ENCODE measurements at places on chromosomes 7 and 10.

- no peak for DNase-seq
Measured at GRCh38 chr7:53110425-53110824, 75.0 kb downstream of the POM121L12 start.

DNA sequence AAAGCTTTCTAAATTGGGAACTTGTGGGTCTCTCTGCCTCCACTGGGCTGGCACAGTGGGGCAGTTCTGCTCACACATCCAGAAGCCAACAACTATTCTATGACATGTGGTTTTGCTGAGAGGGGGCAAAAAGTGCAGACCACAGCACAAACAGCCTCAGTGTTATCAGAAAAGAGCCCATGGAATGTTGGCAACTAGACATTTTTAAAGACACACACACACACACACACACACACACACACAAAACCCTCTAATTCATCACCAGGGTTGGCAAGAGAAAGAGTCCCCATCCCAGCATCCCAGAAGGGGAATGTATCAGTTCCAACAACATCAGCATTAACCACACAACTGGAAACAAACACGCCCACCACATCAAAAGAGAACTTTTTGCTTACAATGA lies 117.1 kb downstream of the FGFR2 start:
- no peak for DNase-seq

GRCh38 chr10:29804025-29804852 lies 169.5 kb upstream of the SVIL start:
- DNase-seq: peak; percentile 79

DNA sequence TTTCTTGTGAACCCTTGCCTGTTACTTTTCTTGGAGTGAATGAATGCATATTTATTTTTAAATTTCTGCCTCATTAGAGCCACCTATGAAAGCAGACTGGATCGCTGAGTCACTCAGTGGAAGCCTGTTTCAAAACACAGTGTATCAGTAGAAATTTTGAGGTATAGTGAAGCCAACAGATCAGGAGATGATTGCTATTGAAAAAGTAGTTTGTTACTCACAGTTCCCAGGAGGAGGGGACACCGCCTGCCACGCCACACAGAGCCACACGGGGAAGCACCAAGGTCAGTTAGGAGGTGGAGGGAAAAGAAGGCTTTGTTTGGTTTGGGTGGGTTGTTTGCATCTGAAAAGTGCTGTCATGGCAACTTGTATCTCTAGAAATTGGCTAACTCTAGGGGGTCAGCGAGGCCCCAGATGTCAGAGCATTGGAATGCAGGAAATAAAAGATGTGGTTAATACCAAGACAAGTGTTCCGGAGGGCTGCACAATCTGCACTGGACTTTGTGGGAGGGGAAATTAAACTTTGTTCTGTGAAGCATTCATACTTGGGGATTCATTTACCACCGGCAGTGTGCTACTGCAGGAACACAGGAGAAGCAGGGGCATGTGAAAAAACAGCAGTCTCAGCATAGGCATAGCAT lies 106.4 kb upstream of the SDK1 start:
- DNase-seq: peak; percentile 83

- no peak for DNase-seq
Measured at GRCh38 chr7:36686499-36686898, 37.8 kb downstream of the AOAH start.

- DNase-seq: no peak
Measured at GRCh38 chr10:118551535-118552100, 43.8 kb downstream of the PRLHR start.

- peak; percentile 14 for DNase-seq
Measured at GRCh38 chr7:19024261-19024660, 93.2 kb downstream of the TWIST1 start.

GRCh38 chr10:121694327-121694965 lies 96.2 kb upstream of the FGFR2 start:
- no peak for DNase-seq

DNA sequence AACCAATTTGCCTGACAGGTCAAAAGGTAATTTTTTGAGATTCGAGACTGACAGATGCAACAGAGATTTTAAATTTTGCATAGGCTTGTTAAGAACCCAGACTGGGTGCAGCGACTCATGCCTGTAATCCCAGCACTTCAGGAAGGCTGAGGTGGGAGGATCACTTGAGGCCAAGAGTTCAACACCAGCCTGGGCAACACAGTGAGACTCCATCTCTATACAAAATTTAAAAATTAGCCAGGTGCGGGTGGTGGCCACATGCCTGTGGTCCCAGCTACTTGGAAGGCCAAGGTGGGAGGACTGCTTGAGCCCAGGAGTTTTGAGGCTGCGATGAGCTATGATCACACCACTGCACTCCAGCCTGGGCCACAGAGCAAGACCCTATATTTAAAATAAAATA lies 34.6 kb downstream of the AMZ1 start:
- no peak for DNase-seq

GRCh38 chr10:92238586-92239098 lies 52.2 kb downstream of the CPEB3 start:
- peak; percentile 63 for DNase-seq

- DNase-seq: no peak
Measured at GRCh38 chr10:110655320-110655719, 11.2 kb downstream of the RBM20 start.

DNA sequence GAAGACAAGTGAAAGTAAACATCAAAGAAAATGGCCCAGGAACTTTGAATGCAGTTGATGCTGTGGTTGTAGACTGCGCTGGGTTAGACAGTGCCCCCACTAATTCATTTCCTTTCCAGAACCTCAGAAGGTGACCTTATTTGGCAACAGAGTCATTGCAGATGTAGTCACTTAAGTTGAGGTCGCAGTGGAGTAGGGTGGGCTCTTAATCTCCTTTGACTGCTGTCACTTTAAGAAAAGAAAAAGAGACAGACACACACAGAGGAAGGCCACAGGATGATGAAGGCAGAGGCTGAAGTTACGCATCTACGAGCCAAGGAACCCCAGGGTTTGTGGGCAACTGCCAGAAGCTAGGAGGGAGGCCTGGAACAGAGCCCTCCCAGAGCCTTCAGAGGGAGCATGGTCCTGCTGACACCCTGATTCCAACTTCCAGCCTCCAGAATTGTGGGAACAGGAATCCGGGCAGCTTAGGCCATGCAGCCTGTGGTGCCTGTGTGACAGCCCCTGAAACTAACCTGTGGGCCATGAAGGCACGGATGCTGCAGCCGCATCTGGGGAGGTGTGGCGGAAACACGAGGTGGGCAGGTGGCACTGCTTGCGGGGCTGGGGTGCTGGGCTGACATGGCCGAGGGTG lies 107.6 kb downstream of the PRKAG2 start:
- no peak for DNase-seq

DNA sequence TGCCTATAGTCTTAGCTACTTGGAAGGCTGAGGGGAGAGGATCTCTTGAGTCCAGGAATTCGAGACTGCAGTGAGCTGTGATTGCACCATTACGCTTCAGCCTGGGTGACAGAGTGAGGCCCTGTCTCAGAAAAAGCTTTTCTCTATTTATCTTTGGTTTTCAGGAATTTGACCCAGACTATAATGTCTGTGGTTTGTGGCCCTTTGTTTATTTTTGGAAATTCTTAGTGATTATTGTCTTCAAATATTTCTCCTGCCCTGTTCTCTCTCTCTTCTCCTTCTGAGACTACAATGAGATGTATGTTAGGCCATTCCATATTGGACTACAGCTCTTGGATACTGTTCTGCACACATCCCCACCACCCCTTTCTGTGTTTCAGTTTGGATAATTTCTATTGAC lies 4.7 kb downstream of the MUC12 start:
- DNase-seq: no peak

GRCh38 chr10:11863353-11864109 lies 40.4 kb downstream of the PROSER2 start:
- no peak for DNase-seq

DNA sequence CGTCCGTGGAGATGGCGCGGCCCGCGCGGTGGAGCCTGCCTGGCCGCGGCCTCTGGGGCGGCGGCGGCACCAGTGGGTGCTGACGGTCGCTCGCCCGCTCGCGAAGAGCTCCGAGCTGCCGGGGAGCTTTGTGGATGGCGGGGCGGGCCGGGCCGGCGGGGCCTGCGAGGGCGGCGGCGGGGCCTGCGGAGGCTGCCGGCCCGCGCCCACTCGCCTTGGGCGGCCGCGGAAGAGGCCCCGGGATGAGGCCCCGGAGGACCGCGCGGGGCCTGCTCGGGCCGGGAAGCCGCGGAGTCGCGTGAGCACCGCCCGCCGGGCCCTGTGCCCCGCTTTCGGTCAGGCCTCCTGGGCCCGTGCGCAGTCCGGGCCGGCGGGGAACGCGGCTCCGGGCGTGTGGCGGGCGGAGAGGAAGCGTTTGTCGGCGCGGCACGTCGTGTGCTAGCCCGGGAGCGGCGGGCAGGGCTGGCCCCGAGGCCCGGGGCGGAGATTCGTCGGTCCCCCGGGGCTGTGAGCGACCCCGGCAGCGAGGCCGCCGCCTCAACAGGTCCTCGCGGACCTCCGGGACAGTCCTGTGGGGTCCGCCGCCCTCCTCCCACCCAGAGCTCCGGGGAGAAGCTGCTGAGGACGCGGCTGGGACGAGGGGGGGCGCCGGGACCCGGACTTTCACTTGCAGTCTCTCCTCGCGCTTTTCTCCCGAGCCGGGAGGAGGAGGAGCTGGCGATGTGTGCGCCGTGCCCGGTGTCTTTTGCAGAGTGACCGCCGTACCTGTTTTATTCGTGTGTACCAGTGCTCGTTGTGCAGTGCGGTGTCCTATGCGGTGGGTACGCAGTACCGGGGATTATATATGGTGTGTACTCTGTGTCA lies 578 bp downstream of the ZMYND11 start:
- peak; percentile 43 for DNase-seq

DNA sequence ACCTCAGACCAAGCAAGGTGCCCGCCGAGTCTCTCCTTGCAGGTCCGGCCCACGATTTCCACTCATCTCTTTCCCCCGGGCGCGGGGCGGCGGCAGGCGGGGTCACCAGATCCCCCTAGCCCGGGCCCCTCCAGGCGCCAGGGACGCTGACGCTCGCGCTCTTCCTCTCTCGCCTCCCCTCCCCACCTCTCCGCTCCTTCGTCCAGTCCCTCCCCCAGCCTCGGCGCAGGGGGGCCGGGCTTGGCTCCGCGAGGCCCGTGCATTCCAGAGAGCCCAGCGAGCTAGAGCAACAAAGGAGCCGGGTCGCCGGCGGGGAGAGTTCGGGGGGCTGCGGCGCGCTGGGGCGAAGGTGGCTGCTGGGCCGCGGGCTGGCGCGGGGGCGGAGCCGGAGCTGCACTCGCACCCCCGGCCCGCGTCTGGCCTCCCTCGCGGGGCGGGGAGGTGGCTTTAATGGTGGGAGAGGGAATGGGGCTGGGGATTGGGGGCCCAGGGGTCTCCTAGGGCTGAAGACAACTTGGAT lies at the start of gene SMO:
TSS of gene SMO (plus strand) at position 262 of the 520 bp plus-strand sequence. CDS start 519 bp downstream, outside the sequence.
- DNase-seq: peak; percentile 69

DNA sequence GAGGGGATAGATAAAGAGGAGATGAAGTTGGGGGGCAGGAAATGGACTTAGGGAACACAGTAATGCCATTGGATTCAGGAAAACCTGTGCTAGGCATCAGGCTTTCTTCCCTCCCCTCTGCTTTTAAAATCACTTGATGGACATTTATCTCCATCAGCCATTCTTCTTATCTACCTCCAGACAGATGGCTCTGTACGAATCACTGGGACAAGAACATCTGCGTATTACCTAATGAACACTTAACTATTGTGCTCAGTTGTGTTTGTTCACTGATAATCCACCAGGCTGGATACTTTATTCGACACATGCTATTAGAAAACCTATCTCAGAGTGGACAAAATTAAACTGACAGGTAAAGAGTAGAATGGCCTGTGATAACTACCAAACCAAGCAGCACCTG lies 40.0 kb downstream of the TNKS2 start:
- DNase-seq: no peak

DNA sequence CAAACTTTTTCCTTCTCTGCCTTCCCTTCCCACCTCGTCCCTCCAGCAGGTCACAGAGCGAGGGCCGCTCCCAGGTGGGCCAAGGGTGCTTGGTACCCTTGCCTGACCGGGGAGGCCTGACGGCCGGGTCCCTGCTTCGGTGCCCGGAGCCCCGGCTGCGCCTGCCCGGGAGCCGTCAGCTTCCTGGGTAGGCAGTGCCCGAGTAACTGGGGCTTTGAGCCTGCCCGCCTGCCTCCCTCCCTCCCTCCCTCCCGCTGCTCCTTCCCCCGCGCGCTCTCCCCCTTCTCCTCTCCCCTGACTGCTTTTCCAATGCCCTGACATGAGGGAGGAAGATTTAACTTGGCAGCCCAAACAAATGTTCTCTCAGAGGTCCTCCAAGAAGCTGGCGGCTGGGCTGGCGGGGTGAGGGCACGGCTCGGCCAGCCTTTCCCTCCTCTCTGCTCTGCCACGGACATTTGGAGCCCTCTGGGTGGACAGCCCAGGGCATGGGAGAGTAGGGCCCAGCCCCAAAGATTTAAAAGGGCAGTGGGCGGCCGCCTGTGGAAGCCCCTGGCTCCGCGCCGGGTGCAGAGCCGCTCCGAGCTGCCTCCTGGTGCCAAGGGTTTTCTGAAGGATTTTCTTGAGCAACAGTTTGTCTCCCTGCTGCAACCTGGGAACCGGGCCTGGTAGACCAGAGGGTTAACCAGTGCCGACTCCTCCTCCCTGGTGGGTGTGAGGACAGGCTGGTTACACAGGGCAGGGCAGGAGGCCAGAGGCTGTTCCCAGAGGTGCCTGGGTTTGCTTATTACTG lies 2.0 kb downstream of the ZMIZ1 start:
- DNase-seq: peak; percentile 72

Measured in HTR-8/SVneo (cell line).